ENCODE measurements at places on chromosomes 16 and 17.

- DNase-seq, result peak; percentile 69
Measured at GRCh38 chr16:78390092-78390491, 290.6 kb downstream of the WWOX start.

GRCh38 chr17:8846768-8847211, 20.7 kb downstream of the PIK3R6 start:
- DNase-seq, result peak; percentile 44

DNA sequence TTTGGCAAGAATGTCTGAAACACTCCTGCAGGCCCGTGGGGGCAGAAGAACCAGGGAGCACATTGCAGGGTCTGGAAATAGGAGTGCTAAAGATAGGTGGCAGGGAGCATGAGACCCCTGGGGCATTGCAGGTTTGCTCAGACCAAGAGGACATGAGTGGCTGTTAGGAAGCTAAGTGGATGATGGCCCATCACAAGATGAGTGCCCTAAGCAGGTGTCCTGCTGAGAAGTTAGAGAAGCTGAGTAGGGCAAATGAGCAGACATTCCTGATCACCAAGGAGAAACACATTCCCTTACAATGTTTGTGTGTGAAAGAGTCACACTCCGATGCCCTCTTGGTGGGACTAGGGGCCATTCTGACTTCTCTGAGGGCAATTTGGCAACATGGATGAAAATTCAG, 9.9 kb downstream of the MLYCD start:
- DNase-seq, result peak; percentile 45

DNA sequence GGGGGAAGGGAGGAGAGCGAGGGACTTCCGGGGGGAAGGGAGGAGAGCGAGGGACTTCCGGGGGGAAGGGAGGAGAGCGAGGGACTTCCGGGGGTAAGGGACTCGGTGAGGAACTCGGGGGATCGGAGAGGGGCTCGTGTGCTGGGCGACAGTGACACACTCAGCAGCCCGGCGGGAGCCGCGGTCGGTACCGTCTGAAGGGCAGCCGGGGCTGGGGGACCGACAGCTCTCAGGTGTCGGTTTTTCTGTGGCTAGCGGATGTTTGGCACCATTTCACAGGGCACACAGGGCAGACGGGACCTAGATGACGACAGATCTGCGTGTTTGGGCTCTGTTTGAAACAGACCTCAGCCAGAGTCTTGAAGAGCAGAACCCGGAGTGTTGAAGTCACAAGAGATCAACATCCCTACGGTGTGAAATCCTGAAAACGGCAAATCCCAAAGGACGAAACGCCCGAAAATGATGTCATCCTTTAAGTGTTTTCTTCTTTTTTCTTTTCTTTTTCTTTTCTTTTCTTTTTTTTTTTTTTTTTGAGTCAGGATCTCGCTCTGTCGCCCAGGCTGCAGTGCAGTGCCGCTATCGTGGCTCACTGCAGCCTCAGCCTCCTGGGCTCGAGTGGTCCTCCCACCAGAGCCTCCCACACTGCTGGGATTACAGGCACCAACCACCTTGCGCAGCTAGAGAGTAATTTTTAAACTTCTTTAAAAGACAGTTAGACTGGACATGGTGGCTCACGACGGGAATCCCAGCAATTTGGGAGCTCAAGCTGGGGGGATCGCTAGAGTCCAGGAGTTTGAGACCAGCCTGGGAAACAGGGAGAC, 23.9 kb downstream of the ZNF778 start:
- DNase-seq, result peak; percentile 82

DNA sequence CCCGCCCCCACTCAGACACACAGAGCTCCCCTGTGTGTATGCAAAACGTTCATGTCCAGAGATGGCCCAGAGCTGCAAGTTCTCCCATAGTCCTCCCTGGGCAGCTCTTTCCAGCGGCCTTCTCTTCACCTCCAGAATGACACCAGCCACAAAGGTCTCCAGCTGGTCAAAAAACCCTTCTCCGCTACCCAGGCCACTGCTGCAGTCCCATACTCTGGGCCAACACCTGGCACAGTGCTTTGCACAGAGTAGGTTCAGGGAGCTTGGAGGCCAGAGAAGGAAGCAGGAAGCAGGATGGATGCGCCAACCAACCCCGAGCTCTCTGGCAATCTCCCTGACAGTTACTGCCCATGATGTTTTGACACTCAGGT, 1.1 kb upstream of the STAT5B start:
- DNase-seq, result no peak

DNA sequence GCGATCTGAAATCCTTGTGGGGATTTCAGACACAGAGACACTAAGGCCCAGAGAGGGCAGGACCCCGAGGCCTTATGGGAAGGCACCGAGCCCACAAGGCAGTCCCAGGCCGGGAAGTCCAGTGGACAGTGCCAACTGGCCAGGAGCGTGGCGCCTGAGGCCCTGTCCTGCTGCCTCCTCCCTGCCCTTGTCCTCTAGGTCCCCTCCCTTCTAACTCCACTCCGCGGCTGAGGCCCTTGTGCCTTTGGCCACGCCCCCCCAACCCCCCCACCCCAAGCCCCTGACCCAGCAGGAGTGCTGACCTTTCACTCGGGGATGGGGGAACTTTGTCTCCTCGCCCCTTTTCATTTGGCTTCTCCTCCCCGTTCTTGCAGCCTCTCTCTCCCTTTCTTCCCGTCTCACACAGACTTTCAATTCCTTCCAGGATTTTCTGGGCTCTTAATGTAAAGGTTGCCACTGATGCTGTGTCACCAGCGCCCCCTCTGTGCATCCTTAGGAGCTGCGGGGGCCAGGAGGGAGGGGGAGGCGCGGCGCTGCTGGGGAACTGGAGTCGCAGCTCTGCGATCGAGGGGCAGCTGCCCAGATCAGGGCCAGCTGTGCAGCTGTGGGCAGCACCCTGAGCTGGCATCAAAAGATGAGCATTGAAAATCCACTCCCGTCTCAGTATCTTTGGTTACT, 29.1 kb downstream of the CRHR1 start:
- peak; percentile 64 for DNase-seq

DNA sequence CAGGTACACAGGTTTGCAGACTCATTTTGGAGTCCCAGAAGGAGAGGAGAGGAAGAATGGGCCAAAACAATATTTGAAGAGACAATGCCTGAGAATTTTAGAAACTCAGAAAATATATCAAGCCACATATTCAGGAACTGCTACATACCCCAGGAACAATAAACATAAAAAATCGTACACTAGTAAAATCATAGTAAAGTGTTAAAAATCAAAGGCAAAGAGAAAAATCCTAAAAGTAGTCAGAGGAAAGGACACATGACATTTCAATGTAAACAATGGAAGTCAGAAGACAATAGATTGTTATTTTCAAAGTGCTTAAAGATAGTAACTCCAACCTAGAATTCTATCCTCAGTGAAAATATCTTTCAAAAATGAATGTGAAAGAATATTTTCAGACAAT, 28.5 kb upstream of the NACA2 start:
- DNase-seq, result no peak

- DNase-seq, result no peak
Measured at GRCh38 chr17:21028192-21028591, 14.6 kb downstream of the USP22 start.

GRCh38 chr17:64497565-64498035, 746 bp upstream of the POLG2 start:
- no peak for DNase-seq

GRCh38 chr17:57536789-57537523, 208.1 kb downstream of the CCDC182 start:
- no peak for DNase-seq

GRCh38 chr17:14719942-14720341, 419.1 kb downstream of the HS3ST3B1 start:
- DNase-seq, result no peak

DNA sequence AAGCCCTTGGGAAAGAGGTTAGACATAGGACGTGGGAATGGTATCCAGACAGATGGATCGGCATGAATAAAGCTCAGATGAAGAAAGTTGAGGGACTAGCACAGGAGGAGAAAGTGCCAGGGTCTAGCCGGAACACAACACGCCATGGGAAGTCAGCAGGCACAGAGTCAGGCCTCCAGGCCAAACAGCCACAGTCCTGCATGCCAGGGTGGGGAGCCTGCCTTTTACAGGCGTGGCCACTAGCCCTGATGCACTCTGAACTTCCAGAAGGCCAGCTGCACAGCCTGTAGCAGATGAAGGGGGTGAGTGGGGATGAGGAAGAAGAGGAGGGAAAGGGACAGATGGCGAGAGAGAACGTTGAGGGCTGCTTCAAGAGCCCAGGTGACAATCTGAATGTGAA, 5.2 kb downstream of the B9D1 start:
- DNase-seq, result no peak

DNA sequence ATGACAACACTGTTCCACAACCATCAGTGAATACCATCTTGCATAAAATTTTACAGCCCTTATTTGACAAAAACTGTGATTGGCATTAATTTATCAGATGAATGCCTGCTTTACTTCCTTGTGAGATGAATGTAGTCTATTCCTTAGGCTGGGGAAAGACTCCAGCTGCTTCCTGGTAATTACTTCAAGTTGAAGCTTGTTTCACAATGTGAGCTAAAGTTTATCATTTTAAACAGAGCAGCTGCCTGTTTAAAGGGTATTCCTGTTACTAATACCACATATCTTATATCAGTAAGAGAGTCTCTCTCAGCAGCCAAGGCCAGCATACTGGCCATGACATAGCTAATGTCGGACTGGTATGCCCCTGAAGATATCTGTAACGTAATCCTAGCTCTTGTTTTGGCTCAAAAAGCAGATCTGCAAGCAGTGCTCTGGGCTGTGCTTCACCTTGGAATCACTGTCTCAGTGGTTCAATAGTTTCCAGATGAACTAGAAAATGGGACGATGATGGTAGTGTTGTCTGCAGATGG, 13.2 kb upstream of the ARL2BP start:
- DNase-seq, result no peak

- peak; percentile 38 for DNase-seq
Measured at GRCh38 chr16:23518435-23518891, 8.2 kb upstream of the GGA2 start.

GRCh38 chr16:27798241-27798640, 248.3 kb downstream of the KATNIP start:
- DNase-seq, result no peak

GRCh38 chr16:2090777-2091546, 43.2 kb downstream of the TSC2 start:
- DNase-seq, result peak; percentile 92

DNA sequence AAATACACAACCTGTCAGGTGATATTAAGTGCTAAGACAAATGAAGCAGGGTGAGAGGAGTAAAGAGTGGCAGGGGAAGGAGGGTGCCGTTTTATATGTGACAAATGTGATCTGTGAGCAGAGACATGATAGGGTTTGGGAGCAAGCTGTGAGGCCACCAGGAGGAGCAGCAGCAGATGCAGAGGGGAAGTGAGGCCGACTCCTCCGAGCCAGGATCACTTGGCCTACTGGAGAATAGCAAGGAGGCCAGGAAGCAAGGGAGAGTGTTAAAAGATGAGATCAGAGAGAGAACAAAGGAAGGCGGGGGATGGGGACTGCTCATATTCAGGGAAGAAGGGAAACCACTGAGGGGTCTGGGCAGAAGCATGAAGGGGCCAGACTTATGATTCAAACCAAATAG, 129.4 kb downstream of the TANGO6 start:
- DNase-seq, result peak; percentile 29

DNA sequence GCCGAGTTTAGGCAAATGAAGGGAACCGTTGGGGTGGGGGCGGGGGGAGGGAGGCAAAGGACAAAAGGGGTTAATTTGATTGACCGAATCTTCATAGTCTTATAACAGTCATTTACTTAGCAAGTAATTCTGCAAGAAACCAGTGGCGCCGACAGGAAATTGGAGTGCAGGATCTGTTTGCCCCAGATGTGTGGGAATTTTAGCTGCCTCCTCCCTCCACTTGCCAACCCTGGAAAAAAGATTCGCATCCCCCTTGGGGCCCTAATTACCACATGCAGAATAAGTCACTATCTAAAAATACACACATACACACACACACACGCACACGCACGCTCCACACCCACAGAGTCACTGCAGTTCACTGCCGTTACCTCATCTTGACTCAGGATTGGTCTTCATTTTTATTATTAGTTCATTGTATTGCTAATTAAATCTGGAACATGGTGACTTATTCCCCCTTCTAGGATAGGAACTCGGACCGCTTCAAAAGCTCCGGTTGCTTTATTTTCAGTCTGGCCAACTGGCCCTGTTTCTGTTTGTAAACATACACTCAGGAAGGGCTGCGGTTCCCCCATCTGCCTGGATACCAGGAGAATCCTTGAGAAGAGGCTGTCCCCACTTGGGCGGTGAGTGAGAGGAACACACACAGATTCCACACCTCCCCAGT, 241.6 kb upstream of the SALL1 start:
- peak; percentile 41 for DNase-seq

DNA sequence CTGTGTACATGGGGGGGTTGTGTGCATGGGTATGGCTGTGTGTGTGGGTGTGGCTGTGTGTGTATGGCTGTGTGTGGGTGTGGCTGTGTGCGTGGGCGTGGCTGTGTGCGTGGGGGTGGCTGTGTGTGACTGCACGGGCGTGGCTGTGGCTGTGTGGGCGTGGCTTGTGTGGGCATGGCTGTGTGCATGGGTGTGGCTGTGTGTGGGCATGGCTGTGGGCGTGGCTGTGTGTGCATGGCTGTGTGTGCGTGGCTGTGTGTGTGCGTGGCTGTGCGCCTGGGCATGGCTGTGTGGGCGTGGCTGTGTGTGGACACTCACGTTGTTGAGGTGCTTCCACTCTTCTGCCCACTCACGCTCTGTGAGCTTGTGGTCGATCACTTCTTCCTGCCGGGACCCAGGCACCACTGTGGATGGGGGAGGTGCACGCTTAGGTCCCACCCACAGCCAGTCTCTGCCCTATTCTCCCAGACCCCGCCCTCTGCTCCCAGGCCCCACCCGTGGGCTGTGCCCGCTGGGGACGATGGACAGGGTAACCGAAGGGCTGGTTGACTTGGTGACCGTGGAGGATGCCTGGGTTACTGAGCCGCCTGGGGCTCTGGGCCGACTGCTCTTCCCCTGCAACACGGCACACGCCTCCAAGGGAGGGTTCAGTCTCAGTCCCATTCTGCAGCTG, 16.0 kb upstream of the PABPN1L start:
- DNase-seq, result no peak

GRCh38 chr16:31333686-31334649, 21.0 kb upstream of the ITGAX start:
- peak; percentile 16 for DNase-seq

Measured in tongue (tissue), 3 donors.